ENCODE measurements at places on chromosomes 16 and 17. TPM values are rescaled to one million over a fixed set of nuclear protein-coding genes. Genes with fewer than 3 reads are reported as not detected.

- DNase-seq, result no peak
These were observed 14.2 kb downstream of the SLC47A2 start for GRCh38 chr17:19702217-19702641.

DNA sequence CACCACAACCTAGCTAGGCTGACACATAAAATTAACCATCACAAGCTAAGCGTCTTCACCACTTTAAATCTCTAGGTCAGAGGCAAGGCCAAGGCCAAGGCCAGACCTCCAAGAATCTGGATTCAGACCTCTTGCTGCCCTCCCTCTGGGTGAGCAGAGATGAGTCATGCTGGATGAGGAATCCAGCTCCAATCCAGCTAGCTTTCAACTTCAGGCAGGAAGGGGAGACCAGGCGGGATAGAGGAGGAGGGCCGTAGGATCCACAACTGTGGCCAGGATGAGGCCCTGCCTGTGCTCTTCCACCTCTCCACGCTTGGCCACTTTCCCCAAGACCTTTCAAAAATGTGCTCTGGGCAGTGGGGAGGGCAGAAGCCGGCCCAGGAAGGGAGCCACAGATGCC is 14.7 kb downstream of the LRRC75A start:
- no peak for DNase-seq

GRCh38 chr16:86515413-86515776 is 5.1 kb downstream of the FOXF1 start:
- no peak for DNase-seq

Gene FOXN1
- total RNA-seq, result not detected

Gene GNG13
- not detected for total RNA-seq

Gene GPR142
- 0.10 TPM for total RNA-seq

Gene MAF
- 12.0 TPM for total RNA-seq
